ENCODE measurements at places on chromosomes 4 and X.

DNA sequence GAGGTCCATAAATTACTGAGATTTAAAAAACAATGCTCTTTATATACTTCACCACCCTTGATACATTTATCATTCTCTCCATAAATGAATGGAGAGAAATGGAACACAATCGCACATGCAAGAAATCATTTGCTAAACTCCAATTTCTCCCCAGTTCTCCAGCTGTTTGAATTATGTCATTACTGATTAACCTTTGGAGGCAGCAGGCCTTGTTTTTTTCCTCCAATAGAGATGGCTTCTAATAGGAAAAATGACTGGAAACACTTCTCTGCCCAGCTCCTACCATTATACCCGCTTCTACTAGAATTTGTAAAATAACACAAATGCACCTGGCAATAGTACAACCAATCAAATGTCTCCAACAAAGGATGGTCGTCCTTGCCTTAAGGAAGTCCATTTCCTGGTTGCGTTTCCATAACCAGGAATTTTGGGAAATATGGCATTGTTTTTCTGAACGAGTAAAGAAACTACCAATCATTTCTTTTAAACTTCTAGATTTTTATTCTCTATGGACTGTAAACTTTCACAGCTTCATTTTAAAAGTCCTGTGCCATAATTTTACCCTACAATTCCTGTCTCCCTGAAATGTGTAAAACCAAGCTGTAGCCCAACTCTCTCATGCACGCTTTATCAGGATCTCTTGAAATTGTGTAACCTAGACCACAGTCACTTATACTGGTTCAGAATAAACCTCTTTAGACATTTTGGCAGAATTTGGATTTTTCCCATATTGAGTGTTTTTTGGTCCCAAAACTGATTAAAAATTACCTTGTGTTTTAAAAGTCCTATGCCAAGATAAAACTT, 60.1 kb downstream of the APBB2 start:
- DNase-seq, result no peak

DNA sequence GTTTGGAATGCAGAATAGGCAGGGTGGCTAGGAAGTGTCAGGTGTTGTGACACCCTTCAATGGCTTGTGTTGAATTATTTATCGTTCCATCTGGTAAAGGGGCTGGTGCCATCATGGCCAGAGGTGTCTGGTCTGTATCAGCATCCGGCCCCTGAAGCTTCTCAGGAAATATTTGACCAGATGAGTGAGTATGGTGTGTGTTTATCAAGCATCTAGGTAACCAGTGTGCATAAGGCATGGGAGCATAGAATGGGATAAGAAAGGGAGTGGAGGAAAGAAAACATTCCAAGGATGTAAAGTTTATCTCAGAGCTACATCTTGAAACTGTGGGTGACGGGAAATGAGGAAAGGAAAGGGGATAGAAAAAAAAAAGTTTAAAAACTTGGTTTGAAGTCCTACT, 109.4 kb downstream of the KLHL4 start:
- no peak for DNase-seq

DNA sequence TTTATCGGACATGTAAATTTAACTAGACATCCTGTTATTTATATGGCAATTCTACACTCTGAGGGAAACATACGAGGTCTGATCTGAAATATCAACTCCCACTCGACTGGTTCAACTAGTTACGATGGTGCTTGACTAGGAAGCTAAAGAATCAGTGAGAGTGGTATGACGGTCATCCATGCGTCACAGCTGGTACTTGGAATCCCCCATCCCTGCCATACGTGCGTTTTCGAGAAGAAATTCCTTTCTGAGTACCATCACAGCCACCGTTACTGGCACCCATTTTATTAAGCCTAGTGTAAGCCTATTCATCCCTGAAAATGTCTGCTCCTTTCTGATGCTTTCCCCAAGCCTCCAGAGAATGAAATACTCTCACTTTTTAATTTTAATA, 695 bp upstream of the PIGA start:
- no peak for DNase-seq

- DNase-seq, result no peak
Measured at GRCh38 chr4:65508168-65508567, 162.1 kb downstream of the EPHA5 start.

Measured in activated CD8-positive, alpha-beta memory T cell treated with anti-CD3 and anti-CD28 coated beads for 48 hours (primary cell).